Ovary (tissue), 10 donors: ENCODE measurements at places on chromosomes 7 and 10. TPM values are rescaled to one million over a fixed set of nuclear protein-coding genes. Genes with fewer than 3 reads are reported as not detected.

- DNase-seq: no peak
- H3K36me3 ChIP-seq: no peaks in the 10 kb centered on the region
- no peak overlapping the region for H3K4me3 ChIP-seq
- no peaks in the 10 kb centered on the region for H3K4me1 ChIP-seq
Observed at GRCh38 chr10:108673741-108674140, 1249.6 kb downstream of the XPNPEP1 start.

The CFAP58 gene
- 0.17 TPM for total RNA-seq

DNA sequence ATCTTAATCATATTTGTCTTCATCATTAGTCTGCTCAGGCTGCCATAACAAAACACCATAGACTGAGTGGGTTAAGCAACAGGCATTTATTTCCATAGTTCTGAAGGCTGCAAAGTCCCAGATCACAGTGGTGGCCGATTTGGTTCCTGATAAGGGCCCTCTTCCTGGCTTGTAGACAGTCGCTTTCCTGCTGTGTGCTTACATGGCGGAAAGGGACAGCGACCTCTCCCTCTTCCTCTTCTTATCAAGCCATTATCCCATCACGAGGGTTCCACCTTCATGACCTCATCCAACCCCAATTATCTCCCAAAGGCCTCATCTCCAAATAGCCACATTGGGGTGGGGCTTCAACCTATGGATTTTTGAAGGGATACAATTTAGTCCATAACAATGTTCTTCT lies 84.0 kb downstream of the LYZL1 start:
- no peaks in the 10 kb centered on the region for H3K4me1 ChIP-seq
- no peak for DNase-seq

GRCh38 chr10:128324058-128324827 lies 198.0 kb upstream of the MKI67 start:
- H3K27me3 ChIP-seq: no peaks in the 10 kb centered on the region
- no peak overlapping the region for H3K27ac ChIP-seq
- H3K4me1 ChIP-seq: no peaks in the 10 kb centered on the region

DNA sequence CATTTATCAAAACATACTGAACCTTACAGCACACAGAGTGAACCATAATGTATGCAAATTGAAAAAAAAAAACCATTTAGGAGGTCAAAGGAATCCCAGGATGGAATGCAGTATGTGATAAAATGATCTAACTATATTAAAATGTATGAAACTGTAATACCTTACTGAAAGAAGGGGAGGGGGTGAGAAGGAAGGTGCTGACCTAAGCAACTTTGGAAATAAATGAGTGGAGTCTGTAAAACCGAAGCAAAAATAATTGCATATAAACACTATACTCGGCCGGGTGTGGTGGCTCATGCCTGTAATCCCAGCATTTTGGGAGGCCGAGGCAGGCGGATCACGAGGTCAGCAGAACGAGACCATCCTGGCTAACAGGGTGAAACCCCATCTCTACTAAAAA lies 69.4 kb downstream of the XPNPEP1 start:
- H3K4me1 ChIP-seq: peaks cover 1% of the 10 kb centered on the region
- no peaks in the 10 kb centered on the region for H3K36me3 ChIP-seq
- no peak overlapping the region for H3K27ac ChIP-seq

The CYP26C1 gene
- 0.05 TPM for total RNA-seq

DNA sequence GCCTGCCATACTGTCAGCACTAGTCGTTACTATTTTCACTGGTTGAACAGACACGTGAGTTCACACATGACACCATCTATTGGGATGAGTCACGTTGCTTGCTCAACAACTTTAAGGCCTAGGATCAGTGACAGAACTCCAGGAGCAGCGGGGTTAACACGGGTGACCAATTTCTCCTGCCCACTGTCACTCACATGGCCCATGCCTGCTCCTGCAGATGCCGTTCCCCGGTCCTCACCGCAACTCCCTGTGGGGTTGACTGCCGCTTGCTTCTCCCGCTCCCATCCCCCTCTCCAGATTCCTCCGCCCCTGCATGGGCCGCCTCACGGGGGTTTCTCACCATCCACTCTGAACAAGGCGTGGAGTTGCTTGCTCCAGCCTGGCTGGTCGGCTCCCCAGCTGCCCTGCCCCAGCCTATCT lies 128.2 kb downstream of the TAX1BP1 start:
- H3K4me3 ChIP-seq: no peak overlapping the region
- H3K27me3 ChIP-seq: no peaks in the 10 kb centered on the region

The TSPAN15 gene
- 10.2 TPM for total RNA-seq

GRCh38 chr7:4438723-4439245 lies 243.3 kb upstream of the FOXK1 start:
- H3K27ac ChIP-seq: no peak overlapping the region
- H3K36me3 ChIP-seq: no peaks in the 10 kb centered on the region
- DNase-seq: no peak
- H3K4me3 ChIP-seq: no peak overlapping the region
- H3K4me1 ChIP-seq: peaks cover 1% of the 10 kb centered on the region
- no peaks in the 10 kb centered on the region for H3K27me3 ChIP-seq

GRCh38 chr7:73621168-73622063 lies 2.9 kb downstream of the MLXIPL start:
- H3K27ac ChIP-seq: no peak overlapping the region
- peaks cover 13% of the 10 kb centered on the region for H3K4me1 ChIP-seq
- H3K27me3 ChIP-seq: no peaks in the 10 kb centered on the region
- no peak for DNase-seq
